Eye (tissue), 1 donor: ENCODE measurements at places on chromosomes 6 and 20.
A peak's percentile ranks its signal among the peaks of the same experiment; 100 is the strongest.

- no peak for DNase-seq
These were observed 169.9 kb downstream of the EDN1 start for GRCh38 chr6:12459945-12460661.

GRCh38 chr6:123804014-123804786 lies 535 bp downstream of the NKAIN2 start:
- DNase-seq = peak; percentile 85

GRCh38 chr20:51021067-51022025 lies 1.6 kb downstream of the KCNG1 start:
- no peak for DNase-seq

GRCh38 chr20:17681726-17682102 lies 328 bp downstream of the RRBP1 start:
- no peak for DNase-seq

DNA sequence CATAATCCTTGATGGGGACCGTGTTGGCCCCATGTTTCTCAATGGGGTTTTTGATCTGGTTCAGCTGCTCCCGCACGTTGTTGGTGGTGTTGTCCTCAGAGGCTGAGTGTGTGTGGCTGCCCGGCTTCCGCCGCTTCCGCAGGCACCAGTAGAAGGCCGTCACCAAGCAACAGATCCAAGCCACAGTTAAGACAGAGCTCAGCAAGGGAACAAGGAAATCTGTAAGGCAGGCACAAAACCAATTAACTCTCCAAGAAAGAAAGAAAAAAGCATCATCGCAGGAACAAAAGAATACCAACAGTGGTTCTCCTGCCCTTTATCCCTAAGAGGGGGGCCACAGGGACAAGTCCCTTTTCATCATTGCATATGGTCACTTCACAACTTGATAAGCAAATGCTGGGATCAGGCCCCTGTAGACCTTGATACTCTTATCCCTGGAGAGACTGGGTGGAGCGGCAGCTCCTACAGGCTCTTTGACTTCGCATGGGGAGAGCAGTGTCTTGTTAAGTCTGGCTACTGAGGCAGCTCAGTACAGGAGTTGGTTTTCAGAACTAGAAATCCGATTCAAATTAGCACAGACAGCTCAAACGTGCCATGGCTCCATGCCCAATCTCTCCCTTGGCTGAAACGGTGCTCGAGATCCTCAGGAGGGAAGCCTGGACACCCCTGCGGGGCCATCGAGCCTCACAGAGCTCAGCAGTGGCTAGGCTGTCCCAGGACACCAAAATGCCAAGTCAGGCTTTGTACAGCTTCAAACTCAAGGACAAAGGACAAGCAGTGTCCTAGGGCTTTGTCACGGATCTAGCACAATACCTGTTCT lies 33.9 kb downstream of the JAG1 start:
- peak; percentile 82 for DNase-seq

DNA sequence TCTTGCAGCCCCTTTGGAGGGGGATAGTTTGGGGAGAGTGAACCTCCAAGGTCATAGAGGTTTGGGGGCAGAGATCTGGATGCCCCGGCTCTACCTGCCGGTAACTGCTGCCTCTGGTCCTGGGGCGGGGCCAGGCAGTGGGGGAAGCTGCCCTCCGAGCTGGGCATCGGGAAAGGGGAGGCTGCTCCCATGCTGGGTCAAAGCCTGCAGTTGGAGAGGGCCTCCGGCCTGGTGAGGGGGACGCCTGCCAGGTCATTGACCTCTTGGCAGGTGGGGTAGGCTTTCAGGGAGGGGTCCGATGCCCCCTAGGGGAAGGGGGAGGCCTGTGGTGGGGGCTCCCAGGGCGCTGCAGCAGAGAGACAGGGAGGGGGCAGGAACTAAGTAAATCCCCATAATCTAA lies 7.1 kb downstream of the COL11A2 start:
- no peak for DNase-seq

- DNase-seq = no peak
These were observed 84.6 kb upstream of the DST start for GRCh38 chr6:56727097-56727850.

DNA sequence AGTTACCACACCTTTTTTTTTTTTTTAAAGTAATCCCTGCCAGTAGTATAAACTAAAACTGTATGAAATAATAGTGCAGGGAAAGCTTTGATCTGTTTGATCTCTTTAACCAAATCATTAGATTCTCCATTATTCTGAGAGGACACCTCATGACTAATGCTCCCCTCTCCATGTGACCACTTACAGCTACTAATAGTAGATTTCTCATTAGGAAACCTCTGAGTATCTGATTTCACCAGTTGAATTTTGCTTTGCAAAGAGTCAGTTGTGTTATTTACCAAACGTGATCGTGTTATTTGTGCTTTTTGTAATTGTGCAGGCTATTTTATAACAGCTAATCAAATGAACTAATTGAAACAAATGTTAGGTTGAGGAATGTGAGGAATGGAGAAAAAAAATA lies 12.5 kb downstream of the CASP8AP2 start:
- no peak for DNase-seq

DNA sequence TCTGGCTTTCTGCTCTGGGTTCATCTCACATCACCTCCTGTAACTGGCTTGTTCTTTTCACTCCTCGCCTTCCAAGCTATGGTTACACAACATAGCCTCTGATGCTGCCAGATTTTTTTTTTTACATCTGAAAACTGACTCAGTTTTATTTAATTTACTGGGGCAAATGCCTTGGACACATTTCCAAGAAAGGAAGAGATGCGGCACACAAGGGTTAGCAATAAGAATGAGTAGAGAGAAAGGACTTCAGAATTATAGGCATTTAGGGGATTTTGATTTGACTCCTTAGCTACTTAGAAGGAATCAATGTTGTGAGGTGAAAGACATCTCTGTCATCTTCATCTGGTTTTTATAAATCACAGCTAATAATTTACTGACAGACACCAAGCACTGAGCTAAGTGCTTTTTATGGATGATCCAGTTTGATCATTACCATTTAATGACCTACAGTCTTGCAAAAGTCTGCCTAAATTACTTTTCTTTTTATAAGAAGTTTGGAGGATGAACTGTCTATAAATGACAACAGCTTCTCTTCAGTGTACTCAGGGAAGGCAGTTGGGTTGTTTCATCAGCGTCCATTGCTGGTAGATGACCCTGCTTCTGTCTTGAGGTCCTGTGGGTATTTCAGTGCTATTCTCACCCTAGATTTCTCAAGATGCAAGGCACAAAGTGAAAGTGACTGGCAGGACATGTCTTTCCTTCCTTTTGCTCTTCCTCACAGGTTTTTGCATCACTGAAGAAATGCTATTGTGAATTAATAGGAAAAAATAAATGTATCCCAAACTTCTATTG lies 31.1 kb downstream of the LAMA4 start:
- no peak for DNase-seq
